Activated CD4-positive, alpha-beta T cell treated with anti-CD3 and anti-CD28 coated beads, Interleukin-2, amount 50 U/mL, for 16 hours (primary cell): ENCODE measurements at places on chromosomes 3 and 15.

DNA sequence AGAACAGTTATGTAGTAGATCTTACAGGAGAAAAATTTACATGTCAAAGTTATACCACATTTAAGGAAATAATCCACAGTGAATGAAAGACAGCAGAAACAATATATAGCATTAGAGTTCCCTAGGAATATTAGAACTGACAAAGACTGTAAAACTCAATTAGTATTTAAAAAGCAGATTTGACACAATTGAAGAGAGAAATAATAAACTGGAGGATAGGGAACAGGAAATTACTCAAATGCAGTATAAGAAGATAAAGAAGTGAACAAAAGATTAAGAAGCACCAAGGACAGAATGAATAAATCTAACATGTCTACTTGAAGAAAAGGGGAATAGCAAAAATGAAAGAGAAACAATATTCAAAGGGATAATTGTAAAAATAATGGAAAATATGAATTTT lies 132.6 kb upstream of the CHRNA7 start:
- no peak for DNase-seq

GRCh38 chr3:102471001-102471400 lies 36.2 kb downstream of the ZPLD1 start:
- no peak for DNase-seq

- no peak for DNase-seq
Measured at GRCh38 chr15:60091157-60091556, 87.0 kb downstream of the FOXB1 start.

DNA sequence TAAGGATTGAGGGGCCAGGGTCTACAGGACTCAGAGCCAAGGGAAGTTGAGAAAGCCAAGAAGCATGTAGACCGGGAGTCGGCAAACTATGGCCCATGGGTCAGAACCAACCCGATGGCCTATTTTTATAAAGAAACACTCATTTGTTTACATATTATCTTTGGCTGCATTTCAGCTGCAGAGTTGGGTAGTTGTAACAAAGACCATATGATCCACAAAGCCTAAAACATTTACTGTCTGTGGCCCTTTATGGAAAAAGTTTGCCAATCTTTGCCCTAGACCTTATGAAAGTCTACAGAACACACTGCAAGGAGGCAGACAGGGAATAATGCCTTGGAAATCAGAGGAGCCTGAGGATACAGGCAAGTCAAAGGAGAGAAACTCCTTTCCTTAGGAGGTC lies 63.2 kb upstream of the MNS1 start:
- no peak for DNase-seq

DNA sequence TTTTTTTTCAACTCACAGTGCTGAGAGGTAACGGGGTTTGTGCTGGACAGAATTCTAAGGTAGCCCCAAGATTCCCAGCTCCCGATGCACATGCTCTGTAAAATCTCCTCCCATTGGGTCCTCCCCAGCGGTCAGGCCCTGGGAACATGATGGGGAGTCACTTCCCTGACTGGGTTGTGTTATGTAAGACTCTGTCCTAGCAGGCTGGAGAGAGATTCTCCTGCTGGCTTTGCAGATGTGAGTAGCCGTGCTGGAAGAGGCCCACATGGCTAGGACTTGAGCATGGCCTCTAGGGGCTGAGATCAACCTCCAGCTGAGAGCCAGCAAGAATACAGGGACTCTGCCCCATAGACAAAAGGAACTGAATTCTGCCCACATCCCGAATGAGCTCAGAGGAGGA lies 83.7 kb upstream of the OXTR start:
- DNase-seq = no peak

DNA sequence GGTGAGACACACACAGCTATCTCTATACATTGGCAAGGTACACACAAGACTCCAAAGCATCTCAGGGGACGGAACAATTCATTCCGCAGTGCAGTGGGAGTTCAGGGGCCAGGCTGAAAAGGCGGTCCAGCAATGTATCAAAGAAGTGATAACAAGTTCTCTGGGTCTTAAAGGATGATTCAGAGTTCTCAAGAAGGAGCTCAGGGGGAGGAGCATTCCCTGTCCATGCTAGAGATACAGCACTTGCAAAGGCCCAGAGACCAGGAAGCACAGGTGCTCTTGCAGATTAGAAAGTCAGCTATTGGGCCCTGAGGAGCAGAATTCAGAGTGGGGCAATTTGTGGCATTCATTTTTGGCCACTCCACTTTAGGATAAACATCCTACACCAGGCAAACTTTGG lies 34.9 kb downstream of the MECOM start:
- DNase-seq = no peak

- DNase-seq = peak; percentile 37
Measured at GRCh38 chr15:80567721-80568157, 127.4 kb upstream of the ABHD17C start.

DNA sequence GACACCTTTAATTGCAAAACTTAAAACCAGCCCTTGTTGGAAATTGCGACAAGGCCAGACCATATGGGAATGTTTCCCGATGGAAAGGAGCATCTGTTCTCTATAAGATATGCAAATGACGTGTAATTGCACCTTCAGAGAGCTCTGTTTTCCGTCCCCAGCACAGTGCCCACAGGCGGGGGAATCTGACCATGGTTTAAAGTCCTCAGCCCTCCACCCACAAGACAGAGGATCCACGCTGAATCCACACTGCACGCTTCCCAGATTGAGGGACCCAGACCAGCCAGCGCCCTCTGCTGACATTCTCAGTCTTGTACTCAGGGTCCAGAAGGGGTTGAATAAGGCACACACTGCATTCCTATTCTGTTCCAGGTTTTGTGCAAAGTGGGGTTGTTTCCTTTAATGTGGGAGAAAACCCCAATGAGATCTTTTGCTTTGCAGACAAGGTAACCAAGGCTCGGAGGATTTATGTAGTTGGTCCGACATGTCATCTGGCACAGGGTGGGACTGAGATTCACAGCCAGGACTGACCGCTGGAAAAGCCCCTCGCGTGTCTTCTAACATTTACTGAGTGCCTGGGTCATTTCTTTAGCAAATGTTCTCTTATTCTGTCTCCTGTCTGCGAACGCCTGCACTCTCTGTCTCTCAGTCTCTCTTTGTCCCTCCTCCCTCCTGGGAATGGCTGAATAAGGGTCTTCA lies 36.8 kb upstream of the KLHL25 start:
- peak; percentile 12 for DNase-seq

- no peak for DNase-seq
Measured at GRCh38 chr15:78421238-78421965, 16.6 kb upstream of the IREB2 start.

- DNase-seq = no peak
Measured at GRCh38 chr15:67005294-67005996, 60.0 kb upstream of the SMAD3 start.

DNA sequence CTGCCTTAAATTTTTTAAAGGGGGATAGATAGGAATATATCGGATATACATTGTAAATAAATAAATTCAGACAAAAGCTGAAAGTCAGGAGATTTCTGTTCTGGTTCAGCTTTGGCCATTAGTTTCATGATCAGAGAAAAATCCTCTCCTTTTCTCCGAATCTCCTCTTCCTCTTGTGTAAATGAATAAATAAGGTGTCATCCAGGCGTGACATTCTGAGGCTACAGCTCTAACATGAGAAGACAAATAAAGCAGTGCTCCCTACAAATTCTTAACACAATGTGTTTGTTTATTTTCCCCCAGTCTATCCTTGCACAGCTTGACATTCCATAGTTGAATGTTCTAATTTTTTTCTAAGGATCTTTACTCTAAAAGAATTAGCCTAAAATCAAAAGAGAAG lies 9.4 kb upstream of the MB21D2 start:
- no peak for DNase-seq

- DNase-seq = no peak
Measured at GRCh38 chr15:89139613-89140499, 51.6 kb downstream of the ABHD2 start.

GRCh38 chr3:64163755-64164148 lies 61.5 kb downstream of the PRICKLE2 start:
- DNase-seq = no peak

DNA sequence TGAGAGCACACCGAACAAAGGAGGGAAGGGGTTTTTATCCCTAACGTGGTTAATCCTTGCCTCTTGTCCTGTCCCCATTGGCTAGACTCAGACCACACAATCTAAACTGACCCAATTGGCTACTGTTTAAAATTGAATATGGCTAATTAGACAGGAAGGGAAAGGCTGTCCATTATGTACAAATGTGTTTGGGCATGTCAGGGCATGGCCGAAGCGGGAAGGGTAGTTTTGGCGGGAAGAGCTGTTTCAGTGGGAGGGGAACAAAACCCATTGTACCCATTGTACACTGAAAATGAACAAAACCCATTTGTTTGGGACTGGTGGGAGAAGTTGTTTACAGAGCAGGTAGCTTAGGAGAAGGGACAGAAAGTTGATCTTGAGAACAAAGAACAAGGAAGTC lies 330.9 kb upstream of the POU1F1 start:
- DNase-seq = no peak

DNA sequence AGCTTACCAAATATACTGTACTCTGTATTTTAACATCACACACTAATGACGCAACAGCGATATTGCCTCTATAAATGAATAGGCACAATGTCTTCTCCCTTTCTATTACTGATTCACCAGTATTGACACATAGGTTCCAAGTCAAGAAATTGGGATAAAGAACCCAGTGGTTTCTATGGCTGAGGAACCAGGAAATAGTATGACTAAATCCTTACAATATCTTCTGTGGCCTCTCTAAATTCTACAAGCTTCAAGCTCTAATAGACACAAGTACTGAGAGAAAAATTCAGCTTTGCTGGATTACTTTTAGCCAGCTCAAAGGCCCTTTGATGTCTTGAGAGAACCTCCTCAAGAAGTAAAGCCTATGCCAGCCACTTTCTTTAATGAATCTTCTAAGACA lies 162.5 kb downstream of the DPH6 start:
- no peak for DNase-seq

DNA sequence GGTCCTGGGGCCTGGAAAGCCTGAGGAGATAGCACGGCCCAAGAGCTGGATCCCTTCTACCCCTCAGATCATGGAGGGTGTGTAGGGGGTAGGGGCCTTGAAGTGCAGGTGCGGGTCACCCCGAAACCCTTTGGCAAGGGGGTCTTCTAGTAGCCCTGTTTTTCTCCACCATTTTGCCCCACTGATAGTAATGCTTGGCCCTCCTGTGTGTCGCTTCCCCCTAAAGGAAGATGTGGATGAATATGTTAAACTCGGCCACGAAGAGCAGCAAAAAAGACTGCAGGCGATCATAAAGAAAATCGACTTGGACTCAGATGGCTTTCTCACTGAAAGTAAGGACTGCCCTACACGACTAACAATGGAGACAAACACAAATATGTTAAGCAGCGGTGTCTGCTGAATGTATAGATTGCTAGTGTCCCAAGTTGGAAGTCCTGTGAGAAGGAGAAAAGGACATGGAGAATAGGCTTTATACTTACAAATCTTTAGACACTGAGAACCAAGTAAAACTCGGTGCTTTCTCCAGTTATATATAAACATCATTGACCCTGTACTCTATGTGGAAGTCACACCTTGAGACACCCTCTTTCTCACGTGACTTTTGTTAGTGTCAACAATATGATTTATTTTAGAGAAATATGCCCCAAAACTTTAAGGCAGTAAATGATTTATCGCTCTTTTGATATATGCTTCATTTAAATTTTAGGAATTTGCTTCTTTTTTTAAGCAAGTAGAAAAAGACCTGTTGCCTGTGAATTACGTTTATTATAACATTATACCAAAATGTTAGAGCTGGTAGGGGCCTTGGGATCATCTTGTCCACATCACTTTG lies 802 bp downstream of the RCN2 start:
- no peak for DNase-seq

- DNase-seq = peak; percentile 30
Measured at GRCh38 chr3:125313060-125313635, 62.0 kb downstream of the ZNF148 start.

- no peak for DNase-seq
Measured at GRCh38 chr3:52896613-52897012, 735 bp downstream of the STIMATE start.

DNA sequence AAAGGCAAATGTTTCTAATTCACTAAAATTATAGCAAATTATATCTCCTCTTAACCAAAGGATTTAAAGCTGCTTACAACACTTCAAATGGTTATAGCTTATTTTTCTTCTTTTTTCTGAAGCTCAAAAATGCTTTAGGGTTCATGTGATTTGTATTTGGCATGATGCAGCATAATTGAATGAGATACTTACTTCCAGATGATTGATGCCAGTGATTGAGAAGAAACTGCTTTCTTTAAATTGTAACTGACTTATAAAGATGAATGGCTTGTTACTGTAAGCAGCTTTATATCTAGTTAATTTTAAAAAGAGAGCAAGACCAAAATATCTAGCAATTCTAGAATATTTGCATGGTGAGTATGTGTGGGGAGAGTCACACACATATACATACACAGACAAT lies 270.7 kb upstream of the THRB start:
- DNase-seq = no peak

DNA sequence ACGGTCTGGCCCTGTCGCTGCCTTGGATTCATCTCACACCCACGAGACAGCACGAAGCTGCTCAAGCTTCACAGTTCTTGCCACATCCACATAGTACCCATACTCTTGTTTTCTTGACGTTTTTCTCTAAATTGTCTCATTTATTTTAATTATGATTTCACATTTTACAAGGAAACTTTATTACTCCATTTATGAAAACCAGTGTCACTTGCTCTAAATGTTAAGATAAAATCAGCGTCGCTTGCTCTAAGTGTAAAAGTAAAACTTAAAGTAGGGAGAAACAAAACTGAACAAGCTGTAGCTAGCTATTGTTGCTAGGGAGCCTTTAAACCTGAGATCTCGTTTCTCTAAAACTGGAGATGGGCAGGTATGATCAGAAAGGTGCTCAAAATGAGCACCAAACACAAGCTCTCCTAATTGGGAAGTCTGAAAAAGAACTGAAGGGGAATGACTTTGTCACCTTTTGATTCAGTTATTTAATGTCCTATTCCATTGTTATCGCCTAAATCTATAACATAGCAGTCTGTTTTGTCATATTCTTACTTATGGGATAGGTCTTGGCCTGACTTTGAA lies 680 bp downstream of the IFT122 start:
- no peak for DNase-seq

GRCh38 chr3:40869939-40870338 lies 329.4 kb upstream of the CTNNB1 start:
- no peak for DNase-seq
